Omental fat pad (tissue), 4 donors: ENCODE measurements at places on chromosomes 3 and 15.

DNA sequence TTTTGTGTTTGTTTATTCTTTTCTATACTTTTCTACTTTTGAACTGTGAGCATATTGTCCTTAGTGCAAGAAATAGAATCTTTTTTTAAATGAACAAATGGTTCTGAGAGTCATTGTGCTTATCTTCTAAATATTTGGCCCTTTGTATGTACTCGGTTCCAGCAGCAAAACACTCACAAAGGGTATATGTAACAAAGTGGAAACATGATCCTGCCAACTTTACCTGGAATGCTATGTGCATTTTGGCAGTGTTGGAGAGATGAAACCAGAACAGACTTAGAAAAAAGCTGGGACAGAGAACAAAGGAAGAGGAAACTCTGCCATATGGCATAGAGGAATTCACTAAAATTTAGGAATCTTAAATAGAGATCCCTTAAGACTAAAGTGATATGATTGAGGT lies 150.1 kb downstream of the FGF12 start:
- no peak for DNase-seq

- no peak for DNase-seq
Observed at GRCh38 chr15:89400782-89401545, 66.3 kb upstream of the POLG start.

- DNase-seq, result no peak
Observed at GRCh38 chr3:107817076-107817475, 273.8 kb downstream of the CD47 start.

GRCh38 chr3:62255758-62256157 lies 117.6 kb downstream of the FEZF2 start:
- DNase-seq, result no peak

DNA sequence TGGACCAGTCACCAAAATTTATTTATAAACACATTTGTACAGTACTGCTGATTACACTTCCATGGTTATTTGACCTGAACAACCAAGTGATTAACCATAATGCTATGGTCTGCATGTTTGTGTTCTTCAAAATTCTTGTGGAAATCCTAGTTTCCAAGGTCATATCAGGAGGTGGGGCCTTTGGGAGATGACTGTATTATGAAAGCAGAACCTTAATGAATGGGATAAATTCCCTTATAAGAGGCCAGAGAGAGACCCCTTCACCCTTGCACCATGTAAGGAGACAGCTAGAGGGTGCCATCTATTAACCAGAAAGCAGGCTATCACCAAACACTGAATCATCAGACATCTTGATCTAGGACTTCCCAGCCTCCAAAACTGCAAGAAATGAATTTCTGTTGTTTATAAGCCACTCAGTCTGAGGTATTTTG lies 1.9 kb downstream of the SCAPER start:
- no peak for DNase-seq

- no peak for DNase-seq
Observed at GRCh38 chr3:195159117-195159813, 111.7 kb downstream of the XXYLT1 start.

DNA sequence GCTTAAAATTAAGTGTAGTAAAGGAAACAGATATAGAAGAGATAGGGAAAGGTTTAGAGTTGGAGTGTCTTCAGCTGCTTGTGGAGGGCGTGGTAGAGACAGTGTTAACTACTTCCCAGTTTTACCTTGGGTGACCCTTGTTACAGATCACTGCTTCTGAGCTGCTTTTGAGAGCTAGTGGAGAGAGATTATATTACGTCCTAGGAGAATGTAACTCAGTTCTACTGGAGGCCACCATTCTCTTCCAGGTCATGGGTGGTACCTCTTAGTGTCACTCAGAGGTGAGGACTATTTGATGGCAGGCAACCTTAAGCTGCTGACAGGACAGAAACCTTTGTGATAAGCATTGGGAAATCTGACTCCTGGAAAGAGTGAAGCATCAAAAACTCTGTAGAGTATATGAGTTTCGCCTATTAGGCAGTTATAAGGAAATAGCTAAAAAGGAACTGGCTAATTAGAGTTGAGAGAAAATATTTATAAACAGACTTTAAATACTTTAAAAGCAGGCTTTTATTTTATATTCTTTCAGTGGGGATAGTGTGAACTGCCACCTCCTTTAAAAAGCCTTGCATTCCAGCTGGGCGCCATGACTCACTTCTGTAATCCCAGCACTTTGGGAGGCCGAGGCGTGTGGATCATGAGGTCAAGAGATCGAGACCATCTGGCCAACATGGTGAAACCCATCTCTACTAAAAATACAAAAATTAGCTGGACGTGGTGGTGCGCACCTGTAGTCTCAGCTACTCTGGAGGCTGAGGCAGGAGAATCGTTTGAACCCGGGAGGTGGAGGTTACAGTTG lies 106.5 kb downstream of the ZNF609 start:
- no peak for DNase-seq

- no peak for DNase-seq
Observed at GRCh38 chr3:197592361-197593045, 36.7 kb upstream of the BDH1 start.

GRCh38 chr15:63972801-63973200 lies 73.5 kb downstream of the DAPK2 start:
- DNase-seq, result no peak

DNA sequence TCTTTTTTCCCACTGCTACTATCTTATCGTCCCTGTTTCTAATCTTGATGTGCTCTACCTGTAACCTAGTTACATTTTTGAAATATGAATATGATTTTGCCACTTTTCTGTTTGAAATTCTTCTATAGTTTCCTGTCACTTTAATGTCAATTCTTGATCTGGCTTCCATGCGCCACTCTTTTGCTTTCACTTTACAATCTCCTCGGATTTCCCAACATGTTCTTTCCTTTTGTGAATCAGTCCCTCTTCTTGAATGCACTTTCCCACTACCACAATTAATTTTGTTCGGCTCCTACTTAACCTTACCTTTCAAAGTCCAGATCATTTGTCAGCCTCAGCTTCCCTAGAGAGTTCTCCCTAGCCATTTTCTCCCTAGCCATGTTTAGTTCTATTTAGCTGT lies 8.3 kb downstream of the TIMMDC1 start:
- no peak for DNase-seq

- no peak for DNase-seq
Observed at GRCh38 chr3:179589143-179589542, 15.3 kb downstream of the MRPL47 start.

DNA sequence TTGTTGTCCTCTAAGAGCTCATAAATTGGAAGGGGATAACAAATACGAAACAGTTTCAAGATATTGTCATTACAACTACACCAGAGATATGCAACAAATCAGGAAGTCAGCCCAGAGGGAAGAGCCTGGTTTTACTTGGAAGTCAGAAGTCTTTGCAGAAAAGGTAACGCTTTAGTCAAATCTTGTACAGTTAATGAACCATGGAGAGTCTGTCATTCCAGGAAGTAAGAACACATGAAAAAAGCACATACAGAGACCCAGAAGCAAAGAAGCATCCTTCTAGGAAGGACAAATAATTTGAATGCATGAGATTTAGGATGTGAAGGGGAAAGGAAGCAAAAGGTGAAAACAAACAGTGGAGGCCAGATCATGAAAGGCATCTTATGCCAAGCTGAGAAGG lies 19.6 kb downstream of the DYNC1LI1 start:
- DNase-seq, result no peak

DNA sequence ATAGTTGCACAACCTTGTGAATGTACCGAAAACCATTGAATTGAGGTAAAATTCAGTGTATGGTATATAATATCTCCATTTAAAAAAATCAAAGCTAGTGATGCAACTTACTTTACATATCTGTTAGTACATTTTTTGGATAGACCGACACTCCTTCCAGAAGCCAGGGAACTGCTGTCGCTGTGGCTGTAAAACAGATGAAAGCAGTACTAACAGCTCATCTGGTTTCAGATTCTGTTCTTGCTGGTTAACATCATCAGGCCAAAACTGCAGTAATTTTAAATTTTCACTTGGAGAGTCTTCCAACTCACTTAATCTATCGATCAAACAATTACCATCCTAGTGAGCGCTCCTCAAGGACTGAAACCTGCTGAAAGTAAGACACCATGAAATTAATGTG lies 145.1 kb downstream of the LRRC28 start:
- no peak for DNase-seq

DNA sequence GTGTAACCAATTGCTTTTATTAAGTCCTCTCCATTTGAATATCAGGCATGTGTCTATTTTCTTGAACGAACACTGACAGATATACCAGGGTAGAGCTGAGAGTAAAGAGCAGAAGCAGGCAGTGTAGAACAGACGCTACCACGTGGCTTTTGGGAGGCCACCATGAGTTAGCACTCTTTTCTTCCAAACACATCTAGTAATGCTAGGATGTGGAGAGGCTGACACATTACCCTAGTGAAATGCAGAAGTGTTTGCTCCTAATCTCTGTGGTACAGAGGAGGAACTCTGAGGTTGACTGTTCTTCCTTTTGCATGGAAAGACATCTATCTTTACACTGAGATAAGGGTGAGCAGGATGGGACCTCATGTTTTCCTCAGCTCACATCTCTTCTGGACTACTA lies 216.3 kb downstream of the SATB1 start:
- no peak for DNase-seq

DNA sequence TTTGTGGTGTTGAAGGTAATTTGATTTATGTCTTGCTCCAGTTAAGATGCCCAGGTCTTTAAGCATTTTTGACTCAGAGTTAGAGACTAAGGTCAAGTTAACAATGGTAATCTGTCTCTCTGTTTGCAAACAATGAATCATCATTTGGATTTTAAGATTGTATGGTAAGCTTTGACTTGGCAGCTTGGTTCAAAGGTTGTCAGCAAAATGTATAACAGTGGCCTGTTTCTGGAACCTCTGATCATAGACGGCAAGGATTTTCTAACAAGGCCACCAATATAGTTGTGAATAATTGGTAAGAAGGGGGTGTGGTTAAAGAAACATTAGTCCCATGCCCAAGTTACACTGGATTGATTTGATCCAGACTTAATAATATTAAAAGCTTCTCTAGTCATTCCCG lies 775.2 kb upstream of the GOLIM4 start:
- DNase-seq, result no peak

DNA sequence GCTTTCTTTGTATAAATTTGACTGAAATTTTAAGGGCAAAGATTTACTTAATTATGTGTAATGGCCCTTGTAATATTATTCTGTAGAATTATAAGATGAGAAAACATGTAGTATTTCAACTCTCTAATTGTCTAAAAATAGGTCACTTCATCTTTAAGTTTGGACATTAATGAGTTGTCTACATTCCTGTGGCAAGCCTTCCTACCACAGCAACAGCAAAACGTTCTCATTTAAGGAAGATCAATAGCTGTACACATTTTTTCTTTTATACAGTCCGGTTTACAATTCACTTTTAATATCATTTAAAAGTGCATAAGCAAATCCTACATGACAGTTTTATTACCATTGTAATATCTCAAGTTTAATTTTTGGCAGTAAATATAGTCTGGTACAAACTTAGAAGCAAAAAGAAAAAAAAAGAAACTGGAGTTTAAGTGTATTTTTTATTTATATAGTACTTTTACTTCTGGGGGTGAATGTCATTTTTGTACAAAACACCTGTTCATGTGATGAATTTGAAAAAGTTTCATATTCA lies 501.8 kb downstream of the ZPLD1 start:
- DNase-seq, result no peak

DNA sequence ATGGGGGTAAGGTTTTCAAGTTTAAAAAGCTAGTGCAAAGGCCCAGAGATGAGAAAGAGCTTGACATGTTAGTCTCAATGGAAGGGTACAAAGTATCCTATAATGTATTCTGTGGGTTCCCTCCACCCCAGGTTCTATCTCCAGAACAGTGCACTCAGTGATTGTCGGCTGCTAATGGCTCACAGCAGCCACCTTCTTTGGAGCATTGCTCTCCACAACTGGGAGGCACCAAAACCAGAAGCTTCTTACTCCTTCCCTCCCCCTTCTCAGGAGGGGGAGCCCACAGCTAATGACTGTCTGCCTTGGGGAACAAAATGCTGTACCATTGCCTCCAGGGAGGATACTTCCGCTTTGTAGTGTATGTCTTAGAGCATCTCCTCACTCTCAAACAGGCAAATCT lies 439.4 kb upstream of the RBMS3 start:
- no peak for DNase-seq

GRCh38 chr3:141279077-141279967 lies 47.7 kb downstream of the PXYLP1 start:
- DNase-seq, result no peak

- no peak for DNase-seq
Observed at GRCh38 chr15:93645594-93645993, 556.6 kb upstream of the RGMA start.

DNA sequence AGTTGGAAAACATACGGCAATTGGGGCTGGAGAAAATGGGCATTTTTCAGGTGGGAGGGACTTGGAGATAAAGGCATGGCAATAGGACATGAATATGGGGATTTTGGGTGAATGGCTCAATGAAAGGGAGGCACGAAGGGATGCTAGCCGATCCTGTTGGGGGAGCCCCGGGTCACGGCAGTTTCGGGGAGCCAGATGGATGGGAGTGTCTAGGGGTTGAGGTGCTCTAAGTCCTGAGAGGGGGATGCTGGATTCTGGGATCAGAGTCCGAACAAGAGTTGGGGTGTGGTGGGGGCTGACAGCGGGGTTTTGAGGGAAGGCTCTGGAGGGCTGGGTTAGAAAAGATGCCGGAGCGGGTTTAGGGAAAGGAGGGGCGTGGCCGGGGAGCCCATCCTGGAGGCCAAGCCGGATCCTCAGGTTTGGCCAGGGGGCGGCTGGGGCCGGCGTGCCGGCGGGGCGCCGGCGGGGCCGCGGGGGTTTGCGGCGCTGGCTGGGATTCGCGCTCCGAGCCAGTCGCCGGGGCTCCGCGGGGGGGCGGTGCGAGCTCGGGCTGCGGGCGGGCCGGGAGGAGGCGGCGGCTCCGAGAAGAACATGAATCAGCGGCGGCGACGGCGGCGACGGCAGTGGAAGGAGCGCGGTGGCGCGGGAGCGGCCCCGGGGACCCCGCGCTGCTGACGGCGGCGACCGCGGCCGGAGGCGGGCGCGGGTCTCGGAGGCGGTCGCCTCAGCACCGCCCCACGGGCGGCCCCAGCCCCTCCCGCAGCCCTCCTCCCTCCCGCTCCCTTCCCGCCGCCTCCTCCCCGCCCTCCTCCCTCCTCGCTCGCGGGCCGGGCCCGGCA lies at the start of gene TYRO3:
TSS of gene TYRO3 (plus strand) at position 813 of the 839 bp plus-strand sequence. CDS start 46 bp downstream, outside the sequence.
- peak; percentile 40 for DNase-seq

- DNase-seq, result no peak
Observed at GRCh38 chr15:25501828-25502446, 63.1 kb upstream of the UBE3A start.

- DNase-seq, result no peak
Observed at GRCh38 chr3:56923526-56924224, 121.9 kb upstream of the ARHGEF3 start.

- DNase-seq, result no peak
Observed at GRCh38 chr3:25592510-25592968, 72.2 kb downstream of the TOP2B start.

GRCh38 chr3:53726643-53727042 lies 119.6 kb downstream of the CHDH start:
- DNase-seq, result no peak

GRCh38 chr3:111735243-111735758 lies 123.8 kb upstream of the PHLDB2 start:
- DNase-seq, result no peak

GRCh38 chr3:78918361-78919020 lies 849.3 kb downstream of the ROBO1 start:
- no peak for DNase-seq
